ENCODE measurements at places on chromosomes 12 and 14.

GRCh38 chr14:89025561-89026236, 201.2 kb downstream of the TTC8 start:
- no peak for DNase-seq

DNA sequence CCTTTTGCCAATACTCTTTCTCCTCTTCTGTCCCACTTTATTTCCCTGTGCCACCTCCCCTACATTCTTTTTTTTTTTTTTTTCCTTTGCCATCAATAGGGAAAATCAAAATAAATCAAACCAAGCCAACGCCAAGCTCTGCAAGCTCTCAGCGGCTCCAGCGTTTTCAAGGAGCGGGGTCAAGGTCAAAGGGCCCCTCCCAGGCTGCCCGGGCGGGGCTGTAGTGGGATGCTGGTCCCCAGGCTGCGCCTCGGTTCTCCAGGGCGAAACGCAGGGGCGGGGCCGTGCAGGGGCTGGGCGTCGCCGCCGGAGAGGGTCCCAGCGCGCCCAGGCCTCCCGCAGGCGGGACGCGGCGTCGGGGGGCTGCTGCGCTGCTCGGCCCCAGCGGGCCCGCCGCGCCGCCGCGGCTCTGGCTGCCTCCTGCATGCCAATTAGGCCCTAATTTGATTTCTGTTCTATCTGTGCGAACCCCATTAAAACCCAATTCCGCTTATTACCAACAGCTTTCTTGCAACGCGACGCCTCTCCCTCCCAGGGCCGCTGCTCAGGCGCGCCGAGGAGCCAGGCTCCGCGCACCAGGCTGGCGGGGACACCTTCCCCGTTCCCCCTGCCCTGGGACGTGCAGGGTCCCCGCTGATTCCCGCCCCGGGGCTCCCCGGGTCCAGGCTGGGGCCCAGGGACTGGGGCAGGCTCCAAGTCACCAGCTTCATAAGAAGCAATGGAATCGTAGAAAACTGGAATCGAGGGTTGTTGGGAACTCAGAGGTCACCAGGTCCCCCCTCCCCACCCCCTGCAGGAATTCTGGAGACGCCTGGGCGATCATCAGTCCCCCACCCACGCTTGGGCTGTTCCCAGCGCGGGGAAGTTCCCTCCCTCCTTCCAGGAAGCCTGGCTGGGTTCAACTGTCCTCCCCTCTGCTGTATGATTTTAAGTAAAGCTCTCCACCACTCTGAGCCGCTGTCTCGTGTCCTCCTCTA, 50.7 kb upstream of the MAP1LC3B2 start:
- peak; percentile 17 for DNase-seq

GRCh38 chr14:35400648-35401421, 3.7 kb downstream of the NFKBIA start:
- no peak for DNase-seq

- no peak for DNase-seq
Observed at GRCh38 chr14:34169561-34169960, 218.7 kb upstream of the EGLN3 start.

DNA sequence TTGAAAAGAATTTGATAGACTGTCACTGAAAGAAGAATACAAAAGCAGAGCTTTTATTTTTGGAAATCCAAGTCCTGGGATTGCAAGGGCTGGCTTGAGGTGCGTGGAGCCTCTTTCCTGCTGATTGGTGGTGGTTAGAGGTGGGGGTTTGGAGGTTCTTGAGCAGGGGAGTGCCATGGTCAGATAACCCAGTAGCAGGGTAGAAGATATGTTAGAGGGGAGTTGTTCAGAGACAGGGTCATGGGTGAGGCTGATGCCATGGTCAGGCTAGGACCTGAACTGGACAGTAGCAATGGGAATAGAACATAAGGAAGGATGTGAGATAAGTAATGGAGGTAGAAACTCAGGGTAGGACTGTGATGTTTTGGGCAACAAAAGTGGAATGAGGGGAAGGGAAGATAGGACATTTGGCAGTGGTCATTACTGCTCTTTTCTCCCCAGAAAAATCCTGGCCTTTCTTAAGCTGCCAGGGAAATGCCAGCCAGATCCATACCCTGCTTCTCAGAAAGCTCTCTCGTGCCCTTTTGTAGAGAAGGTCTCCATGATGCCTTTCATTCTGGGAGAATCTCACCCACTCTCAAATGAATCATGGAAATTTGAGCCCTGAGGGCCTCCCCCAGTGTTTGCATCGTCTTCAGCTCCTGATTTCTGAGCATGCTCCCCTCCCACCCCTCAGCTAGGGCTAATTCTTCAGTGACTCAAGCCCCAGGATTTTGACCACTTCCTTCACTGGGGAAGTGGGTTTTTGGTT, 9.5 kb downstream of the EMP1 start:
- DNase-seq, result no peak

- peak; percentile 96 for DNase-seq
Observed at GRCh38 chr14:77040059-77040740, 11.7 kb upstream of the IRF2BPL start.

DNA sequence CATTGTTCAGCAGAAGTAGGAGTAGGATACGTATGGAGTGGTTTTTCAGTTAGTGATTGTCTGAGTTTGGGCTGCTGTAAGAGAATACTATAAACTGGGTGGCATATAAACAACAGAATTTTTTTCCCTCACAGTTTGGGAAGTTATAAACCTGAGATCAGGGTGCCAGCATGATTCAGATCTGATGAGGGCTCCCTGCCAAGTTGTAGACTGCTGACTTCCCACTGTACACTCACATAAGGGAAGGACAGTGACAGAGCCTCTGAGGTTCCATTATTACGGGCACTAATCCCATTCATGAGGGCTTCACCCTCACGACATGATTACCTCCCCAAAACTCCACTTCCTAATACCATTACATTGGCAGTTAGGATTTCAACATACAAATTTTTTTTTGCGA, 50.7 kb downstream of the ACSM4 start:
- no peak for DNase-seq

DNA sequence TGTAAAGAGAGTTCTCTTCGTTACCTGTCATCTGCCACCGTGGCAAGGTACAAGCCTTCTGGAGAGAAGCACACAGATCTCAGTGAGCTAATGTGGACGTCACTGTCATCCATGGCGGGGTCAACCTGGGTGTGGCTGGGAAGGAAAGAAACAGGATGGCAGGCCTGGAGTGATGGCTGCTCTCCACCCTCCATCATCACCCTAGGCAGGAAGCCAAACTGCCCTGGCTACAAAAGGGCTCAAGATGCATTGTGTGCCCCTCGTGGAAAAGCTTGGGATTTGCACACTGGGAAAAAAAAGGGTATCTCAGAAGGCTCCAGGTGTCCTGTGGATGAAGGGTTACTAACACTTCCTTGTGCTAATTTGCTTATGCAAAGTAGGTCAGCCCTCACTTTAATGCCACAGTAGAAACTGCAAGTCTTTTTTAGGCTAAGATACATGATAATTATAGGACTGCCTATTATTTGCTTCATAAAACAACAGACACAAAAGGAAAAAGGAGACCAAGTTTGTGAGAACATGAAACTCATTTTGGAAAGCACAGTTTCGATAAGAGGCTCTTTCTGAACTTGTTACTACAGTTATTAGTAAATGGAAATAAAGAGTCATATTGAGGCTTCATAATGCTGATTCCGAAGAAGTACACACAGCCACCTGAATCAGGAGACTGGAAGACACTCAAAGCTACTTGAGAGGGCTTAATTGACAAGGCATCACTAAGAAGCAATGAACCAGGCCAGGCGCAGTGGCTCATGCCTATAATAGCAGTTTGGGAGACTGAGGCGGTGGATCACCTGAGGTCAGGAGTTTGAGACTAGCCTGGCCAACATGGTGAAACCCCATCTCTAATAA, 18.9 kb downstream of the RFC5 start:
- no peak for DNase-seq

DNA sequence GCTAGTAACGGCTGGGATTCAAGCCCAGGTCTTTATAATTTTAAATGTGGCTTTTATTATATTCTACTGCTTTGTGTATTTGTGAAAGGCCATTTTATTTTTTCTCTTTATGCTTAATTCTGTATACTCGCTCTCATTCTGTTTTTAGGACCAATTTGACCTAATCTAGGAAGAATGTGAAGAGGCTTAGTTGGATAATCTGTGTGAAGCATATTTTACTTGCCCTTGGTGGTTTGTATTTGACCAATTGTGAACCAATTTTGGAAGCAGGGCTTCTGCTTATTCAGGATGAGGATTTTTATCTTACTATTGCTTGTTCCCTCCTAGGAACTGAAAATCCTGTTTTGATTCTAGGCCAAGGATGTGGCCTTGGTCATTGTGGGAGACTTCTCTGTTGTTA, 113.1 kb downstream of the TTC6 start:
- no peak for DNase-seq

- DNase-seq, result no peak
Observed at GRCh38 chr12:108307006-108307405, 32.1 kb downstream of the CMKLR1 start.

GRCh38 chr12:121252712-121253345, 42.9 kb downstream of the P2RX4 start:
- no peak for DNase-seq

GRCh38 chr12:133204264-133204603, 22.9 kb downstream of the ZNF268 start:
- DNase-seq, result no peak

GRCh38 chr14:100078997-100079725, 13.9 kb downstream of the EVL start:
- DNase-seq, result no peak

DNA sequence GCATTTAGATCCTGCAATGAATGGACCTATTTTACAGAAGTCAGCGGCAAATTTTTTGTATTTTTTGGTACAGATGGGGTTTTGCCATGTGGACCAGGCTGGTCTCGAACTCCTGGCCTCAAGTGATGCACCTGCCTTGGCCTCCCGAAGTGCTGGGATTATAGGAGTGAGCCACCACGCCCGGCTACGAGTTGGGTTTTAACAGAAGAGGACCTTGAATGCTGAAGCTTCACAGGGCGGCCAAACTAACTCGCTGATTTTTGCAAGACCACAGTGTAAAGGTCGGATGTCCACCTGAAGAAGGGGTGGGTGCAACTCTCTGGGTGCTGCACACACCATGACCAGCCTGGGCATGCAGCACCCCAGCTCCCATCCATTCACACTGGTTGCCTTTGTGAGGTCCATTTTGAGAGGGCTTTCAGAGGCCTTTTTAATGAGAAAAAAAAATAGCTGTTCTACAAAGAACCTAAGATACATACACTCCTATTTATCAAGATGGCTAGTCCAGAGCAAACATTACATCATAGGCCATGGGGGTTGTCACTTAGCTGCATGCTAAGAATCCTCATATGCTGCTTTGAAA, 21.6 kb upstream of the CDK2AP1 start:
- DNase-seq, result no peak

- DNase-seq, result no peak
Observed at GRCh38 chr12:99026332-99027054, 381.4 kb downstream of the APAF1 start.

DNA sequence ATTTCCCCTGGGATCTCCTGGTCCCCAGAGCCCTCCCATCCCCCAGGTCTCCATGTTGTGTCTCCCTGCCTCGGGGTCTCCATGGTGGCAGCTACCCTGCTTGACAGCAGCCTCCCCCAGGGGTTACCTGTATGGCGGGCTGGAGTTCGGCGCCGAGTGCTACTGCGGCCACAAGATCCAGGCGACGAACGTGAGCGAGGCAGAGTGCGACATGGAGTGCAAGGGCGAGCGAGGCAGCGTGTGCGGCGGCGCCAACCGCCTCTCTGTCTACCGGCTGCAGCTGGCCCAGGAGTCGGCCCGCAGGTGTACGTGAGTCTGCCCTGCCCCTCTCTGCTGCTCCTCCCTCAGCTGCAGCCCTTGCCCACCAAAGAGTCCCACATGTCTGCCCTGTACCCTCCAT, 80.9 kb downstream of the WSCD2 start:
- DNase-seq, result no peak

DNA sequence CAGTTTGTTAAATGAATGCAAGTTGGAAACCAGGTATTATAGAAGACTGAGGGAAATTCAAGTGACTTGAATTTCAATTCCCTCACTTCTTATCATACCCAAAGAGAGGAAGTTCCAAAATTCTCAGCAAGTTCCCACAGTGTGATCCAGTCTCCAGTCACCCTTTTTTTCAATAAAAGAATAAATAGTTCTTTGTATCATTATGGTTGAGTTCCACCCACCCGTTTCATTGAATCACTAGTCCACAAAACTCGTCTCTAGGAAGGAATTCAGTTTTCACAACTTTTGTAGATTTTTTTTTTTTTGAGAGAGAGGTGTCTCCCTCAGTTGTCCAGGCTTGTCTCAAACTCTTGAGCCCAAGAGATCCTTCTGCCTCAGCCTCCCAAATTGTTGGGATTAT, 1.6 kb upstream of the TMEM30B start:
- DNase-seq, result no peak

DNA sequence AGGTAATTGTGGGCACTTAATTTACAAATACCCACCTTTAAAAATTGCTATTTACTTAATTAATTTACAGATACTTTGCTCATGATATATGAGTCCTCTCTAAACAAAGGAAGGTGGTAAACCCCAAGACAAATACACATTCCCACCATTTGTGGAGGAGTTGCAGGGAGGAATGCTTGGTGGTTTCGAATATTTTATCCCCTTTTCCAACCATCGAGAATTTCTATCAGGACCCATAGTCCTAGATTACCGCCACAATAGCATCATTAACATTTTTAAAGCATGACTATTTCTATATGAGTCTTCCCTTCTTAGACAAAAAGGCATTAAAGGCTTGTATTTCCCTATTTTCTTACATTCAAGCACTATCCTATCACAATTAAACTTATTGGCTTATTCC, 34.2 kb upstream of the PLEKHA5 start:
- DNase-seq, result no peak

DNA sequence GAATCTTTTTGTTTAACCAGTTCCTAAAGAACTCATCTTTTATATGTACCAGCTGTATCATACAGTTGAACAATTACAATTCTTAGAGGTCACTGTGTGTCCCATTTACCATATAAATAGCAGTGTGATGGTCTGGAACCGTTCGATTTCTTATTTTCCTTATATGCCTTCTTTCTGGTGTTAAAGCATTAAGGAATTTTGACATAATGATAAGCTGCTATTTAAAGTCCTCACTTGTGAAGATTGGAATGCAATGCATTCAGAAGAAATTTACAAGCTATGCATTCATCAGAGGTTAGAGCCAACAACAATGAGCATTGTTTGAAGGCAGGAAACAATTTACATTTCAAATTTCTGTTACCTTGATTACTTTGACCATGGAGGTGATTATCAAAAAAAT, 80.0 kb upstream of the PRICKLE1 start:
- no peak for DNase-seq

GRCh38 chr14:69285661-69286255, 25.8 kb downstream of the GALNT16 start:
- DNase-seq, result no peak

- DNase-seq, result no peak
Observed at GRCh38 chr14:64220466-64220865, 73.7 kb downstream of the ESR2 start.

DNA sequence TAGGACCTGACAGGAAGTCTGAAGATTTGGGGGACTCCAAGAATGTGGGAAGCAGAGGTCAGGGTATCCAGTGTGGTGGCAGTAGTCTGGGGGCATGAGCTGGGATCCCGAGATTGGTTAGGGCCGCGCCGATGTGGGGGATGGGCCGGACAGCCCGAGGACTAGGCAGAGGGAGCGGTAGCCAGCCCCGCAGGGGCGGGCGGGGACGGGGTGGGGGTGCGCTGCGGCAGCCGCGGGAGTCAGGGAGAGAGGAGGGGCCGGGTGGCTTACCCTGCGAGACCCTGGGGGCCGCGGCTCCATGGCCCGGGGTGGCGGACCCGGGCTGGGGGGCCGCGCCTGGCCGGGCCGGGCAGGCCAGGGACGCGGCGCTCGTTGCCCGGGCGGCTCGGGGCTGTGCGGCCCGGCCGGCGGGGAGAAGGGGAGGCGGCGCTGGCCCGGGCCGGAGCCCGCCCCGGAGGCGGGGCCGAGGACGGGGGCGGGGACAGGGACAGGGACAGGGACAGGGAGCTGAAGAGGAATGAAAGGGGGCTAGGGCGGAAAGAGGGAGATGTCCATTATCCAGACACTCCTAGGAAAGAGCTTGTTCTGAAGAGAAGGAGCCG, 5.6 kb downstream of the ZNF385A start:
- no peak for DNase-seq

Data from stimulated activated CD4-positive, alpha-beta T cell treated with anti-CD3 and anti-CD28 coated beads, Interleukin-1b, Interleukin-23, amount 100 ng/mL, for 1 hour (primary cell).